ENCODE measurements at places on chromosomes 4 and X. TPM values are rescaled to one million over a fixed set of nuclear protein-coding genes. Genes with fewer than 3 reads are reported as not detected.

FAM149A gene
- total RNA-seq, result 9.1 TPM

PLS3 gene
- 114 TPM for total RNA-seq

CPZ gene
- 12.0 TPM for total RNA-seq

DRD5 gene
- total RNA-seq, result not detected

VEGFD gene
- 0.53 TPM for total RNA-seq

CD99L2 gene
- 53.5 TPM for total RNA-seq

ATP2B3 gene
- total RNA-seq, result 0.14 TPM

GAB3 gene
- 0.60 TPM for total RNA-seq

SMARCA1 gene
- total RNA-seq, result 93.9 TPM

- peak; percentile 91 for DNase-seq
These were observed 2.1 kb upstream of the FAT1 start for GRCh38 chr4:186725469-186726425.

GRCh38 chrX:37871626-37872302, 24.4 kb upstream of the DYNLT3 start:
- DNase-seq, result no peak

GRCh38 chrX:149759824-149760223, 14.0 kb upstream of the HSFX1 start:
- DNase-seq, result no peak

GRCh38 chr4:22203711-22204011, 255.1 kb upstream of the KCNIP4 start:
- DNase-seq, result no peak

DNA sequence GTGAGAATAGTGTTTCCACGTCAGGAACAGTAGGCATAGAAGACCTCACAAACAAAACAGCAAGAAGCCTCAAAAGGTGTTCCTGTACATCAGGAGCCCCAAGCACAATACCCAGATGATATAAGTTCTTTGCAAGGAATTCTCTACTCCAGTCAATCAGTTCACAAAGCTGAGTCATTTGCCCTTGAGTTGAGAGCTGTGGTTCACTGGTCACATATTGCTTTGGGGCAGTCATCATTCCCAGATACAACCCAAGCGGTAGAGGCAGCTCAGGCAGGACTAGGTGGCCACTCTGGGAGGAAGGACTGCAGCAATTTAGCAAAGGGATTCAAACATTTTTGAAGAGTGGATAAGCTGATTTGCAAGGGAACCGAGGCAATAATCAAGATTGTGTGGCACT, 551.5 kb upstream of the ZFP42 start:
- DNase-seq, result no peak

- peak; percentile 18 for DNase-seq
These were observed 7.3 kb downstream of the FGFBP2 start for GRCh38 chr4:15955670-15956069.

GRCh38 chr4:8568068-8568668, 12.0 kb upstream of the GPR78 start:
- DNase-seq, result no peak

DNA sequence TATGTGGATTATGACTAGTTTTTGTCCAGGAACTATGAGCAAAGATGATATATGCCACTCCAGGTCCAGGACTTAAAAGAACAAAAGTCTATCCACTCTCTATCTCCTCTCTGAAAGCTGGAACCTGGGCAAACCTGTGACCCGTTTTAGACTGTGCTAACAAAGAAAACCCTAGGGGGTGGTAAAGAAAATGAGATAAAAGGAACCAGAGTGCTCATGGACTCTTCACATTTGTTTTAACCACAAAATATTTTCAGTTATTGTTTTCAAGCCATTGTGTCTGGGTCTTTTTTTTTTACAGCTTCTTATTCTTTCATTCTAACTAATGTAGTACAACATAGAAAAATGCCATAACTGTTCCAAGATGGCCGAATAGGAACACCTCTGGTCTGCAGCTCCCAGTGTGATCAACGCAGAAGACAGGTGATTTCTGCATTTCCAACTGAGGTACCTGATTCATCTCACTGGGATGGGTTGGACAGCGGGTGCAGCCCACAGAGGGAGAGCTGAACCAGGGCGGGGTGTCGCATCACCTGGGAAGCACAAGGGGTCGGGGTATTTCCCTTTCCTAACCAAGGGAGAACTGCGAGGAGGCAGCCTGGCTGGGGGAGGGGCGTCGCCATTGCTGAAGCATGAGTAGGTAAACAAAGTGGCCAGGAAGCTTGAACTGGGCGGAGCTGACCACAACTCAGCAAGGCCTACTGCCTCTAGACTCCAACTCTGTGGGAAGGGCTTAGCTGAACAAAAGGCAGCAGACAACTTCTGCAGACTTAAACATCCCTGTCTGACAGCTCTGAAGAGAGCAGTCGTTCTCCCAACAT, 45.1 kb downstream of the CHM start:
- DNase-seq, result no peak

GRCh38 chr4:91611782-91612181, 692.0 kb upstream of the GRID2 start:
- DNase-seq, result no peak

- no peak for DNase-seq
These were observed 273.4 kb downstream of the HS3ST1 start for GRCh38 chr4:11155208-11155867.

- DNase-seq, result no peak
These were observed 123.6 kb upstream of the INTU start for GRCh38 chr4:127509155-127509554.

DNA sequence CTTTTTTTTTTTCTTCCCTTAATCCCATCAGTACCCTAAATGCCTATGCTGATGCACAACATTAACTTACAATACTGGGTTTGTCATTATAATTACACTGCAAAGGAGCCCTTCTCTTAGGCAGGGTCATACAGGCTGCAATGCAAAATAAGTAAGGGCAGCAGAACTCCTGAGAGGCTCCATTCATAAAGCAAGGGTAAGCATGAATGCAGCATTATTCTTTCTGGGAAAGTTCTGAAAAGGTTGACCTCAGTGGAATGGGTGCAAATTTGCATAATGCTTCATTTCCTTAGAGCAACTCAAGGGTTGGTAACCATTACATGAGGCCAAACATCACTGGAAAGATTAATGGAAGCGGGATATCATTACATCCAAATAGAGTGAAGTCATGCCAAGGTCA, 789.2 kb downstream of the KLHL13 start:
- no peak for DNase-seq

- DNase-seq, result peak; percentile 72
These were observed 38.7 kb upstream of the SLC16A2 start for GRCh38 chrX:74382613-74383012.

DNA sequence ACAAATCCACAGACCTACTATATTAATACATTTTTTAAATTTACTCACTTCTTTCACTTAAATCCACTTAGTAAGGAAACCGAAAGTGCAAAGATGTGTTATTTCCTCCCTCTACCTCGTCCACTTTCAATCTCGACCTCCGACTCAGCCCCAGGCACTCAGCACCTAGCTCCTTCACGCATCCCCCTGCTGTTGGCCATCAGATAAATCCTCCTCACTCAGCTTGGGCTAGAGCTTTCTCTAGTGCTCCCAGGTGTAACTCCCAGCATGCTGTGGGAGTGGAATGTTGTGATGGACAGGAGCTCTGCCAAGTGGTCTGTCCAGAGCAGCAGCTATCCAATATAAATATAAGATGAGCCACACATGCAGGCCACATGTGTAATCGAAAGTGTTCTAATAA, 26.7 kb upstream of the TEC start:
- no peak for DNase-seq

- no peak for DNase-seq
These were observed 50.0 kb downstream of the KDM6A start for GRCh38 chrX:44922980-44923379.

All from cardiac muscle cell (in vitro differentiated cells and primary cell).